ENCODE measurements at places on chromosomes 1 and 21.
A peak's percentile ranks its signal among the peaks of the same experiment; 100 is the strongest.

DNA sequence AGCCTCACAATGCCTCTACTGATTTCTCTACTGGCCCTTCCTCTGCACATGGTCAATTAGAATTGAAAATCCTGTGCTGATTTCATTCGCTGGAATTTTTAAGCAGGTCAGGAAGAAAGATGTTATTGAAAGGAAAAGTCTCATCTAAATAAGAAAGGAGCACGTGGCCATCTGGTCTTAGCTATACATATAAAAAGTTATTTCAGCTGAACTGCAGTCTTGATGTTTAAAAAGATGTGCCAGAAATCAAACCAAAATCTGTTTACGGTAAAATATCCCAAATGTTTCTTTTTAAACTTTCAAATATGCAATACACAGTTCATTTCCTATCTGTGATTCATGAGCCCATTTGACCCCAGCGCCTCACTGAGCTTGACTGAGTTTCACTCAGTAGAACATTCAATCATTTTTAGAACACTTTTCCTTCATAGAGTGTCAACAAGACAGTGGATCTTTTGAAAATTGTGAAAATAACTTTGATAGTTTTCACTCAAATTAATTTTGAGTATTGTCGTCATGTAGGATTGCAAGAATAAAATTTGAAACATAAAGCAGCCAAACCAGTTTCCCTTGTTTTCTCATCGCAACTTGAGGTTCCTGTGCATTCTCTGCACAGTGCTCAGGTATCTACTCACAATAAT, 293.6 kb downstream of the PTPRC start:
- no peak for DNase-seq

GRCh38 chr1:186722711-186723309, 42.6 kb upstream of the PTGS2 start:
- DNase-seq, result no peak

- DNase-seq, result no peak
Observed at GRCh38 chr1:175338387-175339135, 146.0 kb upstream of the KIAA0040 start.

DNA sequence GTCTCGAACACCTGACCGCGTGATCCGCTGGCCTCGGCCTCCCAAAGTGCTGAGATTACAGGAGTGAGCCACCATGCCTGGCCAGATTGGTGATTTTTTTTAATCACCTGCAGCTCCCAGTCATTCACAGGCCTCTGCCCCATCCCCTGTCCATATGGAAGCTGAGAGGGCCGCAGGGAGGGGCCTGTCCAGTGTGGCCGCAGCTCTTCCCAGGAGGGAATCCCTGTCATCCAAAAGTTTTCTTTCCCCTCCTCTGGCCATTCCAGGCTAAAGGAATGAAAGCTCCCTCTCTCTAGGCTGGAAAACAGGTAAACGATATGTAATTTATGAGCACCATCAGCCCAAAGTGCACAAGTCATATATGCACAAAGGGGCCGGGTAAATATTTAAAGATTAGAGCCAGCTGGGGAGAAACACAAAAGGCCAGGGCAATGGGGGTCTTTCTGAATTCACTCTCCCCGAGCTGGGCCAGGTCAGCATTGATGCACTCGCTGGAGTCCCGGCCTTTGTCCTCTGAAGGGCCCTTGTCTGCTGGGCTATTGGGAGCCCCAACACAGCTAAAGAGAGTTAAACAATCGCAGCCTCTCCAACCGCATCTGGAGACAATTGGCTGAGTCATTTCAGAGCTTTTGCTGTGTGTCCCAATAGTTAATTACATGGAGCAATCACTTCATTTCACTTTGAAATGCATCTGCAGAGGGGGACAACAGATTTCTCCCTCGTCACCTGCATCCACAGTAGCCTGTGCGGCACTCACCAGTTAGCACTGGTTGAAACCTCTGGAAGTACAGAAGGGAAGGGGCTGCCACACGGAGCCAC, 3.8 kb upstream of the HES3 start:
- no peak for DNase-seq

DNA sequence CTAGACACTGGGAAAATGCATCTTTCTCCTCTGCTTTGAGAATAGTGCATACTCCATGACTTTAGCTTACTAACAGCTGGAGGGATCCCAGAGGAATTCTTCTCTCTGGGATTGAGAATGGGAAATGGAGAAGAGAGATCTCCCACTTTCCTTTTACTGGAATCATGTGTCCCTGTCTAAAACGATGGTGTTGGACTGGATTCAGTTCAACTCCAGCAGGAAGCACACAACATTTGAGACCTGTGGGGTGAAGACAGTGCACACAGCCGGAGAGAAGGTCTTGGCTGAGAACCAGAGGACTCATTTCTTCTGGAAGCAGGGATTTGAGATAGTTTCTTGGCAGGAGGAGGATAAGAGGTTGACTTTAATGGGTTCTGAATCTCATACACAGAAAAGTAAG, 58.7 kb downstream of the TRABD2B start:
- no peak for DNase-seq

DNA sequence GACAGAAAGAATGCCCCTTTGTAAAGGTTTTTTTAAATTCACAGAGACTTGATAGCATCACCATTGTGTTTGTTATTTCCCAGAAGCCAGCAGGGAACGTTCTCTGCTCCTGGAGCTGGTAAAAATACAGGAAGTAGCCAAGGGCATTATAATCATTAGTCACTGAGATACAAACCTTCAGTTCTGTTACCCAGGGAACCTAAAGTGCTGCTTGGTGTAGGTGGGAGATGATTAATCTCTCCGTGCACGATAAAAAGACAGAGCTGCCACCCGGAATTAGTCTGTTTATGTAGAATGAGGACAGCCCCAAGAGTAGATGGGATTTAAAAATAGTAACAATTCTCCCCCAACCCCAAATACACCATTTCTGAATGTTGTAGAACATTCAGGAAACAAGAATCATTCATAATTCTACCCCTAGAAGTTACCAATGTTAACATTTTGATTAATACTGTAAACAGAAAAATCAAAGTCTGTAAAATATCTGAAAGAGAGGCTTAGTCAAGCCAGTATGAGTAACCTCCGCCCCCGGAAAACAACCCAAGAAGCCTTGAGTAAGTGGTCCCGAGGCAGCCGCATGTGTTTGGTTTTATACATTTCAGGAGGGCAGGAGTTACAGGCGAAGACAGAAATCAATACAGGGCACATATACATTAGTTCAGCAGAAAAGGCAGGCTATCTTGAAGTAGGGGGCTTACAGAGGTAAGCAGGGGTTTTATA, 45.3 kb upstream of the CTBS start:
- no peak for DNase-seq

DNA sequence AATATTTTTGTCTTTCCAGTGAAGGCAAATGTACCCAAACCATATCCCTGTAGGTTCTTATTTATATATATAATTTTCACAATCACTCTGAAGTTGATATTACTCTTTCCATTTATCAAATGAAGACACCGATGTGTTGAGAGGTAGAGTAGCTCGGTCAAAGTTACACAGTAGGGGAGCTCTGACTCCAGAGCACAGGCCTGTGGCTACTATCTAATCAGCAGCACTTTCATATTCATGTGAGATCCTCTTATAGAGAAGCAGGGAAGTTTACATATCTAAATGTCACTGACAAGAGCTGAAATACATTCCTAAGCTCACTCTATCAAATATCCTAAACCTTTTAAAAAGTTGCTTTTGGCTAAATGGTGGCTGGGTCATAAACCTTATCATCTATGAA, 241.1 kb upstream of the B3GALT2 start:
- no peak for DNase-seq

DNA sequence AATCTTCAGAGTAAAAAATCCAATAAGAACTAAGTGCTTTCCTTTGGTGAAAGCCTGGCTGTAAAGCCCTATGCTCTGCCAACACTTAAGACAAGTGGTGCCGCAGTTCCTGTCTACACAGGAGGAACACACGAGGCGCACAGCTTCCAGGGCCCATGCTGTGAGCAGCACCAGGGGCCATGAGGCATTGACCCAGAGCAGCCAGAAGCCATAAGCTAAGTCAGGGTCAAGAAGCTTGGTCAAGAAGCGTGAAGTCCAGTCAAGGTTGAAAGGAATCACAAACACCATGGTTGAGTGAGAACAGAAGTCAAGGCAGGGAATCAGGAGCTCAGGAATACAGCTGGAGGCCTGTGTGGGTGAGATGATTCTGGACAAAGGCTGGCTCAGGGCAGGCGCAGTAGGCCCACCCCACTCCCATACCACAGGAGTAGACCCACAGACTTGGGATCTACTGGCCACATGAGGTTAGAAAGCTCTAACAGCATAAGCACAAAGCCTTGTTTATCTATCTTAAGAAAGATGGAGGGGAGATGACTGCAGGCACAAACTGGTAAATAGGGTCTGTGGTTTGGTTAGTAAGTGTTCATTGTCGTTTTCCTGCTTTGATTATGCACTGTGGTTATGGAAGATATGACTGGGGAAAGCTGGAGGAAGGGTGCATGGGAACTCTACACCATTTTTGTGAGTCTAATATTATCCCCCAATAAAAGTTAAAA, 42.9 kb upstream of the RCAN3 start:
- no peak for DNase-seq

- DNase-seq, result no peak
Observed at GRCh38 chr1:237705462-237705861, 185.3 kb downstream of the ZP4 start.

GRCh38 chr1:93579891-93580290, 101.7 kb downstream of the BCAR3 start:
- DNase-seq, result no peak

GRCh38 chr1:210024996-210025395, 87.0 kb downstream of the SYT14 start:
- DNase-seq, result no peak

DNA sequence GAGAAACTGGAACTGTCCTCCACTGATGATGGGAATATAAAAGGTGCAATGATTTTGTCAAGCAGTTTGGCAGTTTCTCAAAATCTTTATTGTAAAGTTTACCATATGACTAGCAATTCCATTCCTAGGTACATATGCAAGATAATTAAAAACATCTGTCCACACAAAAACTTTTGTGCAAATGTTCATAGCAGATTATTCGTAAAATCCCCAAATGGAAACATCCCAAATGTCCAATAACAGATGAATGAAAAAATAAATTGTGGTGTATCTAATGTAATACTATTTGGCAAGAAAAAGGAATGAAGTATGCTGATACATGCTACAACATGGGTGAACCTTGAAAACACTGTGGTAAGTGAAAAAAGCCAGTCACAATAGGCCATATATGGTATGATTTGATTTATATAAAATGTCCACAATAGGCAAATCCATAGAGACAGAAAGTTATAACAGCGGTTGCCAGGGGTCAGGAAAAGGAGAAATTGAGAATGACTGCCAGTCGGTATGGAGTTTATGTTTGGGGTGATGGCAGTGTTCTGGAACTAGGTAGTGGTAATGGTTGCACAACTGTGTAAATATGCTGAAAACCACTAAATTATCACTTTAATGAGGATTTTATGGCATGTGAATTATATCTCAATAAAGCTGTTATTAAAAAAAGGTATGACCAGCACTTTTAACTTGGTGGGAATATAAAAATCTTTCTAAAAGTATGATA, 81.7 kb upstream of the BEND5 start:
- no peak for DNase-seq

- DNase-seq, result no peak
Observed at GRCh38 chr1:3473381-3473844, 18.9 kb downstream of the ARHGEF16 start.

DNA sequence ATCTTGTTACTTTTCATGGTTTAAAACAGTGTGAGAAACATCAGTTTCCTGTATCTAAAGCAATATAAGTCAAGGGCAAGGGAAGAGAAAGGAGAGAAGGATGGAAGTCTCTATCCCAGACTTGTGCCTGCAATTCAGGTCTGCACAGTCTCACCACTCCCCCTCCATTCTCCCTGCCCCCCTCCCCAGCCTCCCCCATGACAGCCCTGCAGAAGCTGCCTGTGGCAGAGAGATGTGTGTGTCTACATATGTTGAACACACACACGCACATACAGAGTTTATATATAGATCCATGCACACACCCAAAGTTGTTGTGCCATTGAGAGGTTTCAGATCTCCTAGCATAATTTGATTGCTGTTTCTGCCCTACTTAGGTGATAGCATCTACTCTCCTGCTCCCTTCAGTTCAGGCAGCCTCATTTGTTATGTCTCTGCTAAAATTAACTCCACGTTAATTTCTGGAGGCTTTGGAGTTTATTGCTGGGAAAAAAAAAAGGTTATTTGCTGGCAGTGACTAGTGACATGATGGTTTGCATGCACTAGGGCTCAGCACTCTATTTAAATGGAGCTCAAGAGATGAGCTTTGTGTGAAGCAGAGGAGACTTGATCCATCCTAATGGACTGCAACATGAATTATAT, 124.9 kb upstream of the SMYD2 start:
- DNase-seq, result no peak

- DNase-seq, result peak; percentile 54
Observed at GRCh38 chr21:33894736-33895288, 20.8 kb downstream of the ATP5PO start.

- no peak for DNase-seq
Observed at GRCh38 chr1:181405584-181405983, 77.7 kb upstream of the CACNA1E start.

GRCh38 chr1:20059847-20060246, 10.1 kb upstream of the PLA2G5 start:
- DNase-seq, result no peak

GRCh38 chr21:46027851-46028493, 46.4 kb downstream of the COL6A1 start:
- DNase-seq, result no peak

GRCh38 chr1:92536211-92536979, 49.7 kb upstream of the GFI1 start:
- DNase-seq, result no peak

- DNase-seq, result no peak
Observed at GRCh38 chr21:17101696-17102095, 411.1 kb upstream of the CXADR start.

- no peak for DNase-seq
Observed at GRCh38 chr1:10621906-10622305, 147.2 kb downstream of the PEX14 start.

DNA sequence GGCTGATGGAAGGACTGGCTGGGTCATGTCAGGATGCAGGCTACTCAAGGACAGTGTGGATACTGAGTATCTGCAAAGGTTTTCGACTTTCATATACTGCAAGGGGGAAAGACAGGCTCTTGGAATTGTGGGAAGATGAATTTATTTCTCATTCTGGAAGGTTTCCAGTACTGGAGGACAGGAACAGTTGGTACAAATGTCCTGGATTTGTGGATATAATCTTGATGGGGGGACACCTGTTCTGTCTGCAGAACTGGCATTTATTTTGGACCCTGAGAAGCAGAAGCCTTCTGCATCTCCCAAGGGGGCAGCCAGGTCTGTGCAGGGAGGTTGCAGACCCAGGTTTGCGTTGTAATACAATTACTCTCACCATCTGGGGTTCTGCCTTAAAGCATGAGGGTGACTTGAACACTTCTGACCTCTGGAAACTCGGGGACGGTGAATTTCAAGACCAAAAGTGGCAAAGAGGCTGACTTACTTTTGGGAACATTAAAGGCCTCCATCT, 65.8 kb downstream of the NOS1AP start:
- no peak for DNase-seq

DNA sequence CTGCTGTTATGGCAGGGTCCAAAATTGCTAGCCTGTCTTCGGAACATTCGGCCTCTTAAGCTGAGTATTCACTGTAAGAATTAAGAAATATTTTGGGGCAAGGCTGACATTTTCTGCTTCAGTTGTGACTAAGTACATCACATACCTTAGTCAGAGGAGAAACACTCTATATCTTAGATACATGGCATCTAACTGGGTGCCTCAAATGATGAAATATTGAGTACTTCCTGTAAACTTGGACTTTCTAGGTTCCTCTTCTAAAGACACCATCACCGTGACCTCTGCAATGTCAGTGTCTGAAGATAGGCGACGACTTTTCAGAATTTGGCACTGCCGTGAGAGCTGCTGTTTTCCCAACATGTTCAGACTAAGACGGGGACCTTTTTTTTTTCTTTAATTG, 65.6 kb downstream of the PCBP3 start:
- DNase-seq, result no peak

Measured in right renal cortex interstitium (tissue), 3 donors.